ENCODE measurements at places on chromosomes 1 and 21. TPM values are rescaled to one million over a fixed set of nuclear protein-coding genes. Genes with fewer than 3 reads are reported as not detected.

GRCh38 chr1:245986404-245987218, 520.5 kb downstream of the SMYD3 start:
- no peaks in the 10 kb centered on the region for H3K27me3 ChIP-seq
- H3K4me1 ChIP-seq, result peaks cover 12% of the 10 kb centered on the region
- H3K4me3 ChIP-seq, result peak overlapping the region; percentile 14
- peak; percentile 78 for DNase-seq
- peak overlapping the region; percentile 45 for H3K27ac ChIP-seq

DNA sequence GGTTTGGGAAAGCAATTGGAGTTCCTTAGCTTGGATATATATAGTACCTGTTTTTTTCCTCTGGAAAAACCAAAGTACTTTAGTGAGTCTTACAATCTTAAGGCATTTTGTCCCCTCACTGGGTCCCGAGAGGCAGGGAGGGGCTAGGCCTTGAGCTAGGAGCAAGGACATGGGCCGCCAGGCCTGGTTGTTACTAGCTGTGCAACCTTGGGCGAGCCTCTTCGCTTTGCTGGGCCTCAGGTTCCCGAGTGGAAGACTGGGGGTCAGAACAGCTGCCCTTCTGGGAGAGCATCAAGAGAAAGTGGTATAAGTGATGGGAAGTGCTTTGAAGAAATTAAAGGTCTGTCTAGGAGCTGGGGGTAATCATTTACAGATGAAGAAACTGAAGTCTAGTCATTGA, 553.2 kb downstream of the KIF26B start:
- DNase-seq, result no peak
- H3K27ac ChIP-seq, result no peak overlapping the region
- no peaks in the 10 kb centered on the region for H3K4me1 ChIP-seq
- no peak overlapping the region for H3K4me3 ChIP-seq

DNA sequence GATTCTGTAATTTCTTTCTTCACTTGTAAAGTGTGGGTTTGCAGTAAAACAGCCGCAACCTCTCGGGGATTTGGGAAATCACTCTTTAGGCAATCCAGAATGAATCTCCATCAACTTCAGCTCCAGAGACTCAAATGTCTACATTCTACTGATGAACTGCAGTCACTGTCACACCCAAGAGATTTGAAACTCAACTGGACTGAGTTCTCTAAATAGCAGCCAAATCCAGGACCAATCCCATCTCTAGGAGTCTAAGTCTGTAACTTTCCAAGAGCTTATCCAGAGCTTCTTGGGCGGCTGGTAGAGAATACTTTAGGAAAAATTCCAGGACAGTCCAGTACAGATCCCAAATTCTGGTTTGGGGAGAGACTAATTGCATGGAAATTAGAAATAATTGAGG, 62.9 kb downstream of the ADAMTS1 start:
- no peak overlapping the region for H3K4me3 ChIP-seq
- DNase-seq, result no peak
- H3K27me3 ChIP-seq, result no peaks in the 10 kb centered on the region

DNA sequence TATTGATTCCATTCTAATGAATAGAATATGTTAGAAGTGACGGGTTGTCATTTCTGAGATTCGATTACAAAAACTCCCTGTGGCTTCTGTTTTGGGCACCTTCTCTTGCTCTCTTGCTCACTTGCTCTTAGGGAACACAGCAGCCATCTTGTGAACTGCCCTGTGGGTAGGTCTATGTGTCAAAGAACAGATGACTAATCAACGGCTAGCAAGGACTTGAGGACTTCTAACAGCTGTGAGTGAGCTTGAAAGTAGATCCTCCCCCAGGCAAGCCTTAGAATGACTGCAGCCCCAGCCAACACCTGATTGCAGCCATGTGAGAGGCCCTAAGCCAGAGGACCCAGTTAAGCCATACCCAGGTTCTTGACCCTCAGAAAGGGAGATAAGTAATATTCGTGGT, 49.3 kb downstream of the AZIN2 start:
- H3K4me3 ChIP-seq, result no peak overlapping the region
- H3K4me1 ChIP-seq, result peaks cover 29% of the 10 kb centered on the region
- H3K27ac ChIP-seq, result no peak overlapping the region
- DNase-seq, result no peak

Gene OR10J1
- not detected for total RNA-seq

DNA sequence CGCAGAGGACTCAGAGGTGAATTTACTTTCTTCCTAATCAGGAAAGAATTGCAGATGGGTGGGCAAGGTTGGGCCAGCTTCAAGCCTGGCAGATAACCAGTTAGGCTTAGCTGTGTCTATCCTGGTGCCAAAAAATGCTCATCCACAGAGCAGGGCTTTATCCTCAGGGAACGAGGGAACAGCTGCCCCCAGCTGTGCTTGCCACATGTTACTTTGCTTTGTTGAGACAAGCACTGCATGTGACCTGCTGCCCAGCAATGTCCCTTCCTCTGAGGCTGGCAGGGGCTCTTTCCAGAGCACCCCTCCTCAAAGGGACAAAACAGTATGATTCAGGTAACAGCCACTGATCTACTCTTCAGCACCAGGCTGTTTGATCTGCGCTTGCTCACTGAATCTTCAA, 505.1 kb upstream of the USP24 start:
- no peak for DNase-seq
- no peaks in the 10 kb centered on the region for H3K36me3 ChIP-seq
- H3K27me3 ChIP-seq, result no peaks in the 10 kb centered on the region

DNA sequence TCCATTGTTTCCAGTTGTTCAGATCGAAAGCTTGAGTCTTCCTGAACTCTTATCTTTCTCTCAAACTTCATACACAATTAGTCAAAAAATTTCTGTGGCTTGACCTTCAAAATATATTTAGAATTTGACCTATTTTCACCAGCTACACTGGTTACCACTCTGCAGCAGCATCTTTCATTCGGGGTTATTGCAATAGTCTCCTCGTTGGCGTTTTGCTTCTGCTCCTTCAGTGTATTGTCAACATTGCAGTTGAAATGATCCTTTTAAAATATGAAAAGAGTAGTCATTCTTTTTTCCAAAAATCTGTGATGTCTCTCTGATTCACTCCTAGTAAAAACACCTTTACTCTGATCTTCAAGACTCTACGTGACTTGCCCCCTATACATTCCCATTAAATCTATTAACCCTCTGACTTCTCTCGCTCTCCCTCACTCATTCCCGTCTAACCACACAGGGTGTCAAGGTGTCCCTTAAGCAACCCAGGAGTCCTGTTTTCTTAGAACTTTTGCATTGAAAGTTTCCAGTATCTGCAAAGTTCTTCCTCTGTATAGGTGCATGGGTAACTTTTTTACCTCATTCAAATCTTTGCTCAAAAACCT, 480.2 kb upstream of the B3GALT2 start:
- no peak overlapping the region for H3K27ac ChIP-seq
- no peak for DNase-seq
- H3K36me3 ChIP-seq, result no peaks in the 10 kb centered on the region
- H3K27me3 ChIP-seq, result no peaks in the 10 kb centered on the region

- H3K27me3 ChIP-seq, result no peaks in the 10 kb centered on the region
- H3K4me3 ChIP-seq, result no peak overlapping the region
- H3K4me1 ChIP-seq, result no peaks in the 10 kb centered on the region
- peaks cover 16% of the 10 kb centered on the region for H3K36me3 ChIP-seq
- no peak overlapping the region for H3K27ac ChIP-seq
Measured at GRCh38 chr1:19372602-19373001, 60.5 kb downstream of the SLC66A1 start.

DNA sequence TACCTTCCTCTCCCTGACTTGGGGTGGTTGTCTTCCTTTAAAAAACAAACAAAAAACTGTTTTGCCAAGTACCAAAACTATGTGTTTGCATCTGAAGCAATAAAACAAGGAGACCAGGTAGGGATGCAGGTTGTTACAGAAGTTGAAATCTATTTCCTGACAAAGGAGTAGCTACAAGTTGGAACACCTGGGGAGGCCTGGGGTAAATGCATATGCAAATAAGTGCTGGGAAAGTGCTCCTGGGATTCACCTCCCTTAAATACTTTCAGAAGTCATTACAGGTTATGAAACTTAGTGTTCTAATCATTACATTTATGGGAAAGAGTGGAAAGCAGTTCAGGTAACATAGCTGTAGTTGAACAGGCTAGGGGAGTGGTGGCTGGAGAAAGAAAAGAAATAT, 1.9 kb upstream of the TSNAX start:
- H3K4me3 ChIP-seq, result no peak overlapping the region
- no peaks in the 10 kb centered on the region for H3K36me3 ChIP-seq
- no peaks in the 10 kb centered on the region for H3K4me1 ChIP-seq
- no peaks in the 10 kb centered on the region for H3K27me3 ChIP-seq
- DNase-seq, result no peak

DNA sequence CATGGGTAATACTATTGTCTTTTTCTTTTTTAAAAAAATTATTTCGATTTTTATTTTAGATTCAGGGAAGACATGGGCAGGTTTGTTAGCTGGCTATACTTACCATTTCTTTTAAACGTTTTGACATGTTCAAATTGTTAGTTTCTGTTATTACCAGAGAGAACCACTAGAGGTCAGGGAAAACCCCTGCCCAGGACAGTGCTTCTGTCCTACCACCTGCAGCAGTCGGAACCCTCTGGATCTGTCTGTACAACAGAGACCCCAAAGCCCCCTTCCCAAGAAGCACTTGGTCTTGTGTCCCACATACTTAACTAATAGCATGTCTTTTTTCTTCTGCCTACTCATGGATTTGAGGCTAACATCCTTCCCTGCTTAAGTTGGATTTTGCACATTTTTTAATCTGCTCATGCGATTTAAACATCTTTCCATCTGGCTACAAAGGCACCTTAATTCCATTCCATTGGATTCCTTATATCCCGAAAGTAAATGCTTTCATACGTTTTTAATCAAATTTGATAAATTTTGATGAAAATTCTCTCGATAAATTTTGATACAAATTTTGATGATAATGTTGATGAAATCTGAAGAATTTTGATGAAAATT, 10.0 kb upstream of the C1orf115 start:
- no peaks in the 10 kb centered on the region for H3K27me3 ChIP-seq
- H3K4me3 ChIP-seq, result no peak overlapping the region
- no peak overlapping the region for H3K27ac ChIP-seq
- no peaks in the 10 kb centered on the region for H3K36me3 ChIP-seq

Gene KRTAP7-1
- total RNA-seq, result not detected

DNA sequence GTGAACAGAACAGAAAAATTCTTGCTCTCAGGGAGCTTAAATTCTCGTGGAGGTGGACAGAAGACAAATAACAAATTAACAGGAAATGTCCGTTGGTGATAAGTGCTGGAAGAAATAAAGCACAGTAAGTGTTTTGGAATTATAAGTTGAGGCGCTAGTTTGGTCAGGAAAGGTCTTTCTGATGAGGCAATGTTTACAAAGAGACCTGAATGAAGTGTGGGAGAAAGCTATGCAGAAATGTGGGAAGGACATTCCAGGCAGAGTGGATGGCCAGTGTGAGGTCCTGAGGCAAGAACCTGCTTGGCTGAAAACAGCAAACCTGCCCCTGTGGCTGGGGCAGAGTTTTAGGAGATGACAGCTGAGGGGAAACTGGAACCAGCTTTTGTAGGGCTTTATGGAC, 23.3 kb downstream of the NGF start:
- no peak for DNase-seq
- no peak overlapping the region for H3K27ac ChIP-seq
- H3K27me3 ChIP-seq, result no peaks in the 10 kb centered on the region
- H3K36me3 ChIP-seq, result no peaks in the 10 kb centered on the region
- H3K4me3 ChIP-seq, result no peak overlapping the region
- H3K4me1 ChIP-seq, result peaks cover 23% of the 10 kb centered on the region

Gene FALEC
- total RNA-seq, result not detected

DNA sequence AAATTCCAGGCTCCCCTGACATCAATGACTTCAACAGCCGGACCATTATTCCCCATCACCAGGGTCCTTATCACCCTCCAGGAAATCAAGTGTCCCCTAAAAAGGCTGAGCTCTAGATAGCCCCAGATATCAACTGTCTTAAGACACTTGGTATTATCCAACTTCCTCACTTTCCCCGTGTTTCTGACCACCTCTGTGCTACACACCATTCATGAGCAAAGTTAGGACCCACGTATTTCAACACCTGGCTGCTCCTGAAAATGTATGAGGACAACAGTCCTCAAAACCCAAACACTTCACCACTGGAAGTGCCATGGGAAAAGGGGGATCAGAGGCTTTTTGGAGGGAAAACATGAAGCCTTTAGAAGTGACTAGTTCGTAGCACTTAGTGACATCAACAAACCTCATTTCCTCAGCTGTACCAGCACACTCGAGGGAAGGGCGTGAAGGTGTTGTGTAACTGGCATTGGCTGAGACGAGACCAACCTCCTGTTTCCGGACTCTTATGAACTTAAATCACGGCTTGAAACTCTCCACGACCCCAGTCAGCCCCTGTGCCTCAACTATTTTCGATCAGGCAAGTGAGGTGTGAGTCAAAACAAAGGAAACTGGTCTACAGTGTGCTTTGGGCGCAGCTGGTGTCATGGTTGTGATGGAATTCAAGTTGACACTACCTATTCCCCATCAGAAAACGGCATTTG, 4.1 kb upstream of the CHD5 start:
- H3K27ac ChIP-seq, result no peak overlapping the region
- no peak for DNase-seq
- H3K4me1 ChIP-seq, result peaks cover 11% of the 10 kb centered on the region
- H3K27me3 ChIP-seq, result peaks cover 17% of the 10 kb centered on the region

DNA sequence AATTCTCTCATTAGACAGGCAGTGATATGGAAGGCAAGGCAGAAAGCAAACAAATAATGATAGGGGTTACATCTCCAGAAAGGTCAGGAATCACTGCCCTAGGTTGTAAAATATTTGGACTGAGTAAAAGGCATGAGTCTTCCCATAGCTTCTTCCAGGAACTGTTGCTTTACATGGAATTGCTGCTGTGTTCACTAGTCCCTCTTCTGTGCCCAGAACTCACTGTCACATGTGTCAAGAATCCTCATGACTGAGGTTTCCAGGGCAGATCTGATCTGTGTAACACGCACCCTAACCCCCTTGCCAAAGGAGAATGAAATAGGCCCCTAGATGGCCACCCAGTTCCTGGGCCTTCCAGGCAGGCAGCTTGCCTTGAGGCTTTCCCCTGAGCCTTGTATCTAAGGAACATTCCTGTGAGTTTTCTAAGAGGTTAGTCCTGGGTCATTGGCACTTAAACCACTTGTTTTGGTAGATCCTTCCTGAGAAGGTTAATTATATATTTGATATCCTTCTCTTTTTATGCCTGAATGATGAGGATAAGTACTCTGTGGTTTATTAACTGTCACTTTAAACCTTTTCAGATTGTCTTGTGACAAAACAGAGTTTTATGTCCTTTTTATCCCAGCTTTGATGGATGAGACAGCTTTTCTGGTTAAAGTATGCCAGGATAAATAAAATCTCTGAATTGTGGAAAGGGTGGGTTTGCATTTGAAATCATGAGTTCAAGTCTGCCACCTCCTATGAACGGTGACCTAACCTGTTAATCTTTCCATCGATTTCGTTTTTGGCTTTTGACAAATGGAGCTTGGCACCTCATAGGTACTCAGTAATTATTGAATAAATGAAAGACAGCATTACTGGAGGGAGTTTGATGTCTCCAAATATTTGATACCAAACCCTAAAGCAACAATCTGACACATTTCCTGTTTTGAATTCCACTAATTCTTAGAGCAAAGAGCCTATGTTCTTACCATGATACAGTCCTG, 163.3 kb downstream of the DHRS3 start:
- no peak for DNase-seq
- no peak overlapping the region for H3K27ac ChIP-seq
- H3K4me1 ChIP-seq, result peaks cover 10% of the 10 kb centered on the region
- no peaks in the 10 kb centered on the region for H3K36me3 ChIP-seq
- no peaks in the 10 kb centered on the region for H3K27me3 ChIP-seq
- no peak overlapping the region for H3K4me3 ChIP-seq
